Putamen (tissue), 1 donor: ENCODE measurements at places on chromosomes 16 and 17.

- DNase-seq, result no peak
Observed at GRCh38 chr16:29808219-29808900, 2.0 kb downstream of the MAZ start.

DNA sequence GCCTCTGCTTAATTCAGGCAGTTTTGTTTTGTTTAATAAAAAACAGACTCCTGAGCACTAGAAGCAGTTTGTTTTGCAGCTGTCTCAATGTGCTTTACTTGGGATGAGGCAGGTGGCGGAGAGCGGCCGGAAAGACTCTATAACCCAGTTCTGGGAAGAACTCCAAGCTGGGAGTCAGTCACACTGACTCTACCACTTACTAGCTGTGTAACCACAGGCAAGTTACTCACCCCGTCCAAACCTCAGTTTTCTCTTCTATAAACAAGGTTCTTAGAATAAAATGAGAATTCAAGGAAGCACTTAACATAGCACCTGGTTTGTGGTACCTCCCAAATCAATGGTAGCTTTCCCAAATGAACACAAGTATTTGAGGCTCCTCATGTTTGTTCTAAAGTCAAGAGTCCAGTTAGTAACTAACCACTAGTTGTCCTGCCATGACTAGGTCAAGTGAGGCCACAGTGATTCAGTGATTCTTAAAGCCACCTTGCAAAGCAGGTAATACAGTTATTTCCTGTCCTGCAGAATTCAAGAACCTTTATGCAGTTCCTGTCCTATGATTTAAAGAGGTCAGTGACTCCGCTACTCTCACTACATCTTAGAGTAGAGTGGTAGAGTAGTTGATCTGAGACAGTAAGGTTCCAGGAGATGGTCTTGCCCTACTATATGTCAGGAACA is 2.7 kb downstream of the TXNDC17 start:
- DNase-seq, result no peak

DNA sequence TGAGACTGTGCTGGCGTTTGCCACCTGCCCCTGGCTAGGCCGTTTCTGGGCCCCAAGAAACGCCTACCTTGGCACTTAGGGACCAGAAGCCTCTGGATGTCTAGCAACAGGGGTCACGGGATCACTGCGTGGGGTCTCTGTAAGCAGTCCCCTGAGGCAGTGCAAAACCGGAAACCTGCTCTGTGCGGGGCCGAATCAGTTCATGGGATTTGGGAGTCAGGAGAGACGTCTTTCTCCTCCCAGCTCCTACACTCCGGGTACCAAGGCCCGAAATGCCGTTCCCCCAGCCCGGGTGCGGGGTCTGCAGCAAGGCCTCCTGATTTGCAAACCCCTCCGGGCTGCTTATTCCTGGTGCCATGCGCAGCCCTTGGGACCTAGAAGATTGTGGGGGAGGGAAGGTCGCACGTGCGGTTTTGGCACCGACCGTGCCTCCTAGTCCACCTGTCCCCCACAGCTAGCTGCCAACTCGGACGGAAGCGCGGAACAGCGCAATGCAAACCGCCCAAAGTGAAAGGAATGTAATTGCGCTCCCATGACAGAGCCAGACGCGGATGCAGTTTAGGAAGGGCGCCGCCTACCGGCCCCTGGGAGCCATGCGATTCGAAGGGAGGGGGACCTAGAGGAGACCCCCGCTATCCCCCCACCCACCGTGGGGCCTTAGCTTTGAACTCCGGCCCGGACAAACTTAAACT is 6.5 kb downstream of the IRX5 start:
- no peak for DNase-seq

DNA sequence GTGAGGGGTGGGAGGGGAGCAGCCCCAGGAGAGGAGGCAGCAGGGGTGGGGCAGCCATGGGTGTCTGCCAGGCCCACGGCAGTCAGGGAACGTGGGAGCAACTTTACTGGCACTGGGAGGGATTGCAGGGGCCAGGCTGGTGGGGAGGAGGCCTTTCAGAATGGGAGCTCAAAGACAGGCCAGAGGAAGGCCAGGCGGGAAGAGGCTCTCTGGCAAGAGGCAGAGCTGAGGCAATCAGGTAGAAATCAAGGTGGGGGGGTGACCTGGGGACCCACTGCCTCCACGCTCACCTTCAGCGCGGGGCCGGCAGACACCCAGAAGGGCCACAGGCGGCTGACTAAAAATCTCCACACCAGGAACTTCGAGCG is 11.9 kb upstream of the GSE1 start:
- DNase-seq, result no peak

GRCh38 chr17:4969047-4969550 is 1.5 kb upstream of the SPAG7 start:
- DNase-seq, result peak; percentile 45
